Right renal pelvis (tissue), 4 donors: ENCODE measurements at places on chromosomes 12 and 14. TPM values are rescaled to one million over a fixed set of nuclear protein-coding genes. Genes with fewer than 3 reads are reported as not detected.

The TPPP2 gene
- 3.7 TPM for polyA plus RNA-seq

The GPR135 gene
- 3.7 TPM for polyA plus RNA-seq

GRCh38 chr12:72560003-72560769 lies 288.0 kb downstream of the TRHDE start:
- no peak for DNase-seq

DNA sequence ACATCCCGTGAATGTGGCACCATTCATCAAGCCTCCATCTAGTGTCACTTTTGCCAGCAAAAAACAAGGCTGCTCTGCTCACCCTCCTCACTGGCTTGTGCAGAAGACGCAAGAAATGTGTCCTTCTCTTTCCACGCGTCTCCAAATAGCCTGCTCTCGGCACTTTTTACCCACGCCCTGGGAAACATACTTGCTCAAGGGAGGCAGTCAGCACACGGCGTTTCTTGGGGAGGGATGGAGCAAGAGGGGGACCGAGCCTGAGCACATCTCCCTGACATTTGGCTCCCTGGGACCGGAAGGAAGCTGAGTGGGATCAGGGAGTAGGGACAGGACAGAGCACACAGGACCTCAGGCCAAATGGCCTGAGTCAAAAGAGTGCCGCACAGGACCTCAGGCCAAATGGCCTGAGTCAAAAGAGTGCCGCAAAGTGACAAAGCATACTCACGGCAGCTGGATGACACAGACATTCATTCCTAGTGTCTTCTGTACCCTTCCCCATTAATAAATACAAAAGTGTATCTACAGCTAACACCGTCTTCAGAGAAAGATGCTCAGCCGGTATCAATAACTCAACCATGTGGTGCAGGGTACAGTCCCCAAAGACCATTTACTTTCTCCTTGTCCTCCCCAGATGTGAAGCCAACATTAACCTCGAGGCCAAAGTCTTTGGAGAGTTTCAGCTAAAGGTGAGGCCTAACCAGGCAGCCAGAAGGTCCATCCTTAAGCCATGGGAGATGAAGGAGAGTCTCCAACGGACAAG lies 7.1 kb downstream of the BCL11B start:
- no peak for DNase-seq

DNA sequence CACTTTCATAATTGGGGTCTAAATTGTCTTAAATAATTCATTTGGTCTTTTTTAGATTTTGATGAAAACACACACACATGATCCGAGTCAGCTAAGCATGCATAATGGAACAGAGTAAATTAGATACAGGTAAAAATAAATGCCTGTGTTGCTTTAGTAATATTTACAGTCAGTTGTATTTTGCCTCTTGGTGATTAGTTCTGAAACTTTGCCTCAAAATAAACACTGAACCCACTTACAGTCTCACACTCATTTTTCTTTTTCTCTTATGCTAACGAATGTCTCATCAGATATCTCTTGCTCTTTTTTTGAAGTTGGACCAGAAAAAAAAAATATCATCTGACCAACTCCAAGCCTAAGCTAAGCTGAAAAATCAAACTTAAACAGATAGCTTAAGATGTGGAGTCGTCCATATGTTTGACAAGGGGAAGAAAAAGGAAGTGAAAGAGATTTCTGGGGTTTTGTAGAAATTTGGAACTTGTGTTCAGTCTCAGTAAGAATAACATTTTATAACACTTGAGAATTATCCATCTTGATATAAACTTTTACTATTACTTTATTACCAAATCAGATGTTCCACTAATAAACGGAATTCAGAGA lies 592.5 kb downstream of the RPL10L start:
- DNase-seq, result no peak

- DNase-seq, result no peak
These were observed 10.2 kb downstream of the BICD1 start for GRCh38 chr12:32116897-32117296.
